ENCODE measurements at places on chromosomes 1 and 21. TPM values are rescaled to one million over a fixed set of nuclear protein-coding genes. Genes with fewer than 3 reads are reported as not detected.

The TNFSF4 gene
- 4.2 TPM for polyA plus RNA-seq

The SPOCD1 gene
- polyA plus RNA-seq = 27.9 TPM

- no peaks in the 10 kb centered on the region for H3K27me3 ChIP-seq
- no peak for DNase-seq
- H3K4me3 ChIP-seq = no peak overlapping the region
- H3K36me3 ChIP-seq = no peaks in the 10 kb centered on the region
- H3K27ac ChIP-seq = no peak overlapping the region
These were observed 487.0 kb upstream of the RGS18 start for GRCh38 chr1:191671236-191671635.

DNA sequence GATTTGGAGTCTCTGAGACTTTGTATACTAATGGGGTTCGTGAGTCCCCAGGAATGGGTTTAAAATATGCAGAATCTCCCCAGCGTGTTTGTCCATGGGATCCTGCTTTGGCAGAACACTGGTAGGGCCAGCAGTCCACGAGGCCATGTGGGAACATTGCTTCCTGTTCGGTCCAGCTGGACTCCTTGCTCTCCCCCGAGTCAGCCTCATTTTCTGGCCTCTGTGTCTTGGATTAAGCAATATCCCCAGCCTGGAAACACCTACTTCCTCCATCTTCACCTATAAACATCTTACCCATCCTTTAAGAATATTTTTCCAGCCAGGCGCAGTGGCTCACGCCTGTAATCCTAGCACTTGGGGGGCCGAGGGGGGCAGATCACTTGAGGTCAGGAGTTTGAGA lies 142.4 kb downstream of the NAV1 start:
- DNase-seq = no peak
- H3K4me1 ChIP-seq = peaks cover 12% of the 10 kb centered on the region
- no peaks in the 10 kb centered on the region for H3K27me3 ChIP-seq
- H3K36me3 ChIP-seq = peaks cover 4% of the 10 kb centered on the region

DNA sequence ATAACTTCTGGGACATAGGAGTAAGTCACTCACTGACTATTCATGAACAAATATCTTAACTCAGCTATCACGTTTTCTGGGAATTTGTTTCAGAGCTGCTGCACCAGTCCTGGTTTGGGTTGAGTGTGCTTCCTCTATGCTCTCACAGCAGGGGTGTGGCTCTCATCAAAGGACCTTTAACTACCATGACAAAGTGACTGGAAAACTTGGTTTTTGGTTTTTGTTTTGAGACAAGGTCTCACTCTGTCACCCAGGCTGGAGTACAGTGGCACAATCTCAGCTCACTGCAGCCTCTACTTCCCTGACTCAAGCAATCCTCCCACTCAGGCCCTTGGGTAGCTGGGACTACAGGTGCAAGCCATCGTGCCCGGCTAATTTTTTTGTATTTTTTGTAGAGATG lies 4.1 kb downstream of the ILDR2 start:
- H3K27me3 ChIP-seq = peaks cover 62% of the 10 kb centered on the region
- no peak overlapping the region for H3K27ac ChIP-seq
- no peaks in the 10 kb centered on the region for H3K4me1 ChIP-seq
- no peak overlapping the region for H3K4me3 ChIP-seq
- DNase-seq = no peak
- no peaks in the 10 kb centered on the region for H3K36me3 ChIP-seq

All from GM23248 (cell line).